Activated CD4-positive, alpha-beta T cell treated with anti-CD3 and anti-CD28 coated beads for 4 hours (primary cell): ENCODE measurements at places on chromosomes 7 and 10.

DNA sequence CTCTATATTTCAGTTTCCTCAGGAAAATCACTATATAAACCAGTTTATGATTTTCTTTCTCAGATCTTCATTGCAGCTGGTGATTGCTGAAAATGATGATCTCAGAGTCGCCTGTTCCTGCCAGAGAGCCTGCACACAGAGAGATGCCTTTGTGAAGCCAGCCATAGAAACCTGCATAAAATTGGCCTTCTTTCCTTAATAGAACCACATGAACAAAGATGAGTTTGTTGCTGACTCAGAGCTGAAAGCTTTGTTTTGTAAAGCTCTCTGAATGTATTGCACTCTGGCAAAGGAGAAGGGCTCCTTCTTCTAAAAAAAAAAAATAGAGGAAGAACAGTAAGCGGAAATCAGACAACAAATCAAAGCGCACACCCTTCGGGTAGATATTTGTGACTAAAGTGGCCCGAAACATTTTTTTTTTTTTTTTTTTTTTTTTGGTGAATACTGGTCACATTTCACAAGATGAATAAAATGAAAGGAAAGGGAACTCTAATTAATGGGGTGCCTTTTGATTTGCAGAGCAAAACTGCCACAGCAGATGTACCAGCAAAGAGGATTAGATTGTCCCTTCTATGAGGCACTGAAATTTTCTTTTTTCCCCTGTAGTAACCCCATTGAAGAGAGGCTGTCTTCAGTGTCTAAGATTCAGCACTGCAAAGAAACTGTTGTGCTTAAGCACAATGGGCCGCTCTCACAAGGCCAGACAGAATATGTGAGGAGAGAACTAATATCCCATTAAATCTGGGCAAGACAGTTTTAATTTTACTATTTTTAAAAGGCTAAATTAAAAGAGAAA lies 75.1 kb upstream of the PTPRZ1 start:
- DNase-seq, result no peak

GRCh38 chr7:95999481-95999880 lies 227.1 kb downstream of the DYNC1I1 start:
- no peak for DNase-seq

GRCh38 chr10:10910634-10911033 lies 107.0 kb upstream of the CELF2 start:
- DNase-seq, result no peak

- DNase-seq, result no peak
These were observed 362.9 kb downstream of the MAGI2 start for GRCh38 chr7:79090543-79090942.

GRCh38 chr7:35255443-35256255 lies 1.7 kb upstream of the TBX20 start:
- no peak for DNase-seq

- no peak for DNase-seq
These were observed 87.2 kb downstream of the TWIST1 start for GRCh38 chr7:19030281-19030680.

GRCh38 chr10:71290806-71291527 lies 28.1 kb upstream of the SLC29A3 start:
- no peak for DNase-seq

GRCh38 chr7:82742163-82742562 lies 298.6 kb upstream of the CACNA2D1 start:
- DNase-seq, result no peak

DNA sequence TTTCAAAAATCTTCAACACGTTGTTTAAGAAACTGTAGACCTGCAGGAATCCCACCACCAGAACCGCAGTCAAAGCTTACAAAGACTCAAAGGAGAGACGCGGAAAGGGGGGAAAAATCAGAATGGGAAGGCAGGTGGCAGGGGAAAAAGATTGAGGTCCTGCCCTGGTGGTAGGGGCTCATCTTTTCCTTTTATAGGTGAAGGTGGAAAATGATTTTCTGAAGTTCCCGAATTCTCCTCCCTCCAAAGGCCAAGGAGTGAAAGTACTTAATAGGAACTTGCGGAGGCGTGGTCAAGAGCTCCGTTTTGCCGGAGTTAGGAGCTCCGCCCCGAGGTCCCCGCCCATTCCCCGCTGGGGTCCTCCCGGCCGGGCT lies 724 bp downstream of the BBIP1 start:
- DNase-seq, result peak; percentile 77

GRCh38 chr7:89002981-89003956 lies 207.7 kb upstream of the TEX47 start:
- DNase-seq, result no peak

- DNase-seq, result no peak
These were observed 101.4 kb upstream of the FAM133B start for GRCh38 chr7:92691578-92691977.
